ENCODE measurements at places on chromosomes 11 and 22. TPM values are rescaled to one million over a fixed set of nuclear protein-coding genes. Genes with fewer than 3 reads are reported as not detected.

The FREY1 gene
- total RNA-seq, result 0.20 TPM

The C22orf42 gene
- not detected for total RNA-seq

The PAMR1 gene
- total RNA-seq, result not detected

The TRIM5 gene
- 10.7 TPM for total RNA-seq

The CARD16 gene
- not detected for total RNA-seq
